HepG2 (cell line): ENCODE measurements at places on chromosomes 7 and 10. TPM values are rescaled to one million over a fixed set of nuclear protein-coding genes. Genes with fewer than 3 reads are reported as not detected.

The CRHR2 gene
- not detected in 2 replicates for total RNA-seq

The ABCB4 gene
- 10.8 and 32.4 TPM in 2 replicates for total RNA-seq

DNA sequence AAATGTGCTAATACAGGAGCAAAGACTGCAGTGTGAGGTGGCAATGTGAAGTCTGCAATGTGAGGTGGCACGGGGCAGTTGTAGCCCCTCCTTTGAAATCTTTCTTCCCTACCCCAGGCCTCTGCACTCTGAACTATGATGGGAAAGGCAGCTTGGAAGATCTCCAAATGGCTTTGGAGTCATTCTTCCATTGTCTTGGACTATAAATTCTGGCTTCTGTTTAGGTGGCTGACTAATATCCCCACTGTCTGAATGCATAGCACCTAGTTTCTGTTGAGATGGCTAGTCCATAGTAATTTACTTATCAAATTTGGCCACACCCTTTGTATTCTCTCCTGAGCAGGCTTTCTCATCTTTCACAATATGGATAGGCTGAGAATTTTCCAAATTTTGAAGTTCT is 175.0 kb downstream of the CFTR start:
- H3K36me3 ChIP-seq: no peaks in the 10 kb centered on the region
- H3K27me3 ChIP-seq: no peaks in the 10 kb centered on the region
- H3K27ac ChIP-seq: no peak overlapping the region
- H3K4me1 ChIP-seq: no peaks in the 10 kb centered on the region
- DNase-seq: no peak

DNA sequence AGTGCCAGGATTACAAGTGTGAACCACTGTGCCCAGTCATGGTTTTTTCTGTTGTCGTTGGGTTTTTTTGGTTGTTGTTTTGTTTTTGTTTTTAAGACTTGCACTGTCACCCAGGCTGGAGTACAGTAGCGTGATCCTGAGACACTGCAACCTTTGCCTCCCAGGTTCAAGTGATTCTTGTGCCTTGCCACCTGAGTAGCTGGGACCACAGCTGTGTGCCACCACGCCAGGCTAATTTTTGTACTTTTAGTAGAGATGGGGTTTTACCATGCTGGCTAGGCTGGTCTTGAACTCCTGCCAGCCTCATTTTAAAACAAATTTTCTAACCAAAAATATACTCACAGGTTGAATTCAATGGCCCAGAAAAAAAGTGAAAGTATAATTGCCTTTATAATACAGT is 174.1 kb downstream of the AHR start:
- no peaks in the 10 kb centered on the region for H3K36me3 ChIP-seq
- no peak for DNase-seq
- no peak overlapping the region for H3K4me3 ChIP-seq
- H3K4me1 ChIP-seq: no peaks in the 10 kb centered on the region

GRCh38 chr10:101575091-101575490 is 13.0 kb downstream of the POLL start:
- H3K27me3 ChIP-seq: peaks cover 5% of the 10 kb centered on the region; the same call in 1 of the 3 replicates
- no peak overlapping the region for H3K4me3 ChIP-seq
- DNase-seq: no peak
- no peak overlapping the region for H3K27ac ChIP-seq

DNA sequence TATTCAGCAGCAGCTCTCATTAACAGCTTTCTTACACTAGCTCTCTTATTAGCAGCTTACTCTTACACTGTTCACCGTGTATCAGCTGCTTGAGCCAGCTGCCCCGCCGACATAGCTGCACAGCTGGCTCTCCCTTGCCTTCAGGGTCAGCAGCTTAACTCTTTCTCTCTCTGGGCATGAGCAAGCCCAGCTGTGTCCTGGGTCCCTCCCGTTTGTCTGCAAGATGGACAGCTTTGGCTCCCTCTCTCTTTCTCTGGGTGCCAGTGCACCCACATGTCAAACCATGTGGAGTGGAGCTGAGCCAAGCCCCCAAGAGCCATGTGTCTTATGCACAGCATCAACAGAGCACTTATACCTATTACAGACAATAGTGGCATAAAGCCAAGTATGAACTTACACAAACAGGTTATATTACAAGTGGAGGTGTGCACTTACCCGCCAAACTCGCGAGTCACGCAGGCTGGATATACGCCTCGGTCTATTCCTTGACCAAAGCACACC is 35.7 kb upstream of the MTPAP start:
- peak; percentile 24 for DNase-seq
- 0 out of 3 replicates have a peak, but pooled peaks cover 13% of the 10 kb centered on the region for H3K27me3 ChIP-seq
- H3K4me1 ChIP-seq: peaks cover 27% of the 10 kb centered on the region
- no peak overlapping the region for H3K27ac ChIP-seq
- H3K36me3 ChIP-seq: no peaks in the 10 kb centered on the region

The NPC1L1 gene
- total RNA-seq: 3.8 and 4.8 TPM in 2 replicates
